Activated gamma-delta T cell treated with Interleukin-2 at 50 U/mL for 16 hours (primary cell): ENCODE measurements at places on chromosomes 12 and 14.

DNA sequence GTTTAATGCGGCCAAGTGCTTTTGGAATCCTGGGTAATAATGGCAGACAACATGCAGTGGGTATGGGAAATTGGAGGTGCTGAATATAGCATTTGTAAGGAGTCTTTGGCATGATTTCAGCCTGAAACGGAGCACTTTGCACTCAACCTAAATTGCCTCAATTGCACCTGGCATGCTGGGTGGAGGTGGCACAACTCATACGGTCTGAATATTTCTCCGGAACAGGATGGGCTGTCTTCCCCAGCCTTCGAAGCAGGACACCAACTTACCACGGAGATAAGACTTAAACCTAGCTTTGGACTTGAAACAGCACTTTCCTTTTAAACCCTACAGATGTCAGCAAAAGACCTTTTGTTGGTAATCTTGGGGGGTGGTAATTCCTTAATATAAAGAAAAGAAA, 153.7 kb upstream of the SRRM4 start:
- DNase-seq, result no peak

DNA sequence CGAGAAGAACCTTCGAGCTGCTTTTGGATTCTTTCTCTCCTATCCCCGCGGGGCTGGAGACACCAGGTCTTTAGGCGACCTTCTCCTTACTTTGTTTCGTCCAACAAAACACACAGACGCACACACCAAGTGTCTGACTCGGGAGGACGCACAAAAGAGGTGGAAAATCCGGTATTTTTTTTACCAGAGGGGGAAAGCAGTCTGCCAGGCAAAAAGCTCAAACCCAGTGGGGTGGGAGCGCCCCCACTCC, 2.1 kb downstream of the SIX4 start:
- DNase-seq, result no peak

- DNase-seq, result no peak
Observed at GRCh38 chr14:104146651-104147345, 8.4 kb downstream of the KIF26A start.

- no peak for DNase-seq
Observed at GRCh38 chr12:131231032-131231980, 277.6 kb downstream of the ADGRD1 start.

GRCh38 chr12:14560904-14561574, 6.6 kb downstream of the PLBD1 start:
- DNase-seq, result no peak

GRCh38 chr12:81797100-81797499, 38.0 kb upstream of the PPFIA2 start:
- DNase-seq, result no peak
